ENCODE measurements at places on chromosomes 12 and 14.
A peak's percentile ranks its signal among the peaks of the same experiment; 100 is the strongest.

GRCh38 chr12:105419606-105420005 lies 89.1 kb downstream of the C12orf75 start:
- DNase-seq = no peak

- DNase-seq = no peak
Measured at GRCh38 chr14:75535164-75535898, 13.1 kb downstream of the BATF start.

GRCh38 chr12:49818241-49818895 lies 9.8 kb downstream of the NCKAP5L start:
- DNase-seq = no peak

GRCh38 chr12:50529345-50529744 lies 24.6 kb downstream of the DIP2B start:
- peak; percentile 62 for DNase-seq

- DNase-seq = peak; percentile 85
Measured at GRCh38 chr12:51368640-51369517, 22.3 kb downstream of the GALNT6 start.

- no peak for DNase-seq
Measured at GRCh38 chr14:88521818-88522217, 33.0 kb downstream of the PTPN21 start.

Data from suppressor macrophage treated with lipopolysaccharide for 4 hours (primary cell).